Stimulated activated naive CD4-positive, alpha-beta T cell treated with Interleukin-2 at 50 U/mL for 16 hours (primary cell): ENCODE measurements at places on chromosomes 12 and 14.

- no peak for DNase-seq
Measured at GRCh38 chr12:88122666-88123065, 19.2 kb downstream of the CEP290 start.

GRCh38 chr14:55851301-55851700, 266.9 kb upstream of the PELI2 start:
- no peak for DNase-seq

- no peak for DNase-seq
Measured at GRCh38 chr12:28869197-28869596, 279.9 kb upstream of the FAR2 start.

GRCh38 chr12:130795906-130796305, 43.1 kb downstream of the STX2 start:
- DNase-seq: no peak

- DNase-seq: no peak
Measured at GRCh38 chr12:42759622-42760273, 170.2 kb upstream of the PRICKLE1 start.

- DNase-seq: no peak
Measured at GRCh38 chr12:30466093-30466585, 229.5 kb downstream of the IPO8 start.

DNA sequence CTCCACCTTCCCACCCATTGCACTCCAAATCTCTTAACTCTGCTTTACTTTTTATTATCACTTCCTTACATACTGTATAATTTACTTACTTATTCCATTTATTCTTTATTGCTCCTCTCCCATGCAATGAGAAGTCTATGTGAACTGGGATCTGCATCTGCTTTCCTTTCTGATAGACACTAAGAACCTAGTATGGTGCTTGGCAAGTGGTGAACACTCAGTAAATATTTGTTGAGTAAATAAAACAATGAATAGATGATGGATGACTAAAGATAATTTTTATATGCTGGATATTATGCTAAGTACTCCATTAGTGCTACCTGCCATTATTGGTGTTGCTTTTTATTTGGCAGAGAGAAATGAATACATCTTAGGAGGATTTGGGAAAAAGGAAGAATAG, 151.0 kb downstream of the TPH2 start:
- DNase-seq: no peak

DNA sequence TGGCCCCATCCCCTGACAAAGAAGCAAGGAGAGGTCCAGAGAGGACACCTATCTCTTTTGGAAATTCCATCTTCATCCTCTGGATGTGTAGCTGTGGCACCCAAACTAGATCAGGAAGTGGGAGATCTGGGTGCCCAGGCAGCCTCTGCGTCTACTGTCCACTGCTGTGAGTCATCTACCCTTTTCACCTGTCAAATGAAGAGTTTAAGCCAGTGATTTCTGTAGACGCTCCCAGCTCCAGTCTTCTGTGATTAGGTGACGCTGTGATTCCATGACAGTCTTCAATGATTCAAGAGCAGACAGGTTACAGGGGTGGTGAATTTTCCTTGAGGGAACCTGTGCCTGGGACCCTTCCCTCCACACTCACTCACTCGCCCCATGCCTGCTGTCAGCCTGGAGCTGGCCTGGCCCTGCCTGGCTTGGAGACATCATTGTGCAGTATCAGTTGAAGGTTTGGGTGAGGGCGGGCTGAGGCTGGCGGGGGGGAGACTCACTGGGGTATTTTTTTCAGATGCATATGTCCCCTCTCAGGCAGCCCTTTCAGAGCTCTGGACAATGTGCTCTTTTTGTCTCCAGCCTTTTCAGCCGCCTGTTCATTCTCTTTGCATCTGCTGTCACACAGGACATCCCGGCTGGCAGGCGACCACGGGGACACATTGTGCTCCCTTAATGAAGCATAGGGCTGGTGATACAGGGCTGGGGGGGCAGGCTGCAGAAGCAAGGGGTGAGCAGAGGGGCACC, 56.8 kb upstream of the PARP11 start:
- DNase-seq: no peak

- no peak for DNase-seq
Measured at GRCh38 chr14:41615011-41615595, 8.4 kb downstream of the LRFN5 start.

DNA sequence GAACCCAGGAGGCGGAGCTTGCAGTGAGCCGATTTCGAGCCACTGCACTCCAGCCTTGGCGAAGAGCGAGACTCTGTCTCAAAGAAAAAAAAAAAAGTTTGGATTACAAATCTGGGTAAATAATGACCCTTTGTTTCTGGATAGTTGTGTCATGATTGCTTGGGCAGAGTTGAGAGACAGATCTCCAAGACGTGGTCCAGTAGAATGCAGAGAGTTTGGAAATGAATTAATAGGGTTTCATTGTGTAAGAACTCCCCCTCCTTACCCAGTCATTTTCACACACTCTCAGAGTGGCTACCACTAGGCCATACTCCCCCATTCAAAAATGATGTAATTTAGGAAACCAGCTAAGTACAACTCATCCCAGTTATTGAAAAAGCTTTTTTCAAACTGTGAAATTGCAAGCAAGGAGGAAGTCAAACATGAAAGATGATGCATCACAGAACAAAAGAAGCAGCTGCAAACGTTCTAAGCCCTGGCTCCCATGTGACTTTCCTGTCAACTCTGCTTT, 1331.9 kb downstream of the AACS start:
- no peak for DNase-seq
